ENCODE measurements at places on chromosomes 2 and 18.

DNA sequence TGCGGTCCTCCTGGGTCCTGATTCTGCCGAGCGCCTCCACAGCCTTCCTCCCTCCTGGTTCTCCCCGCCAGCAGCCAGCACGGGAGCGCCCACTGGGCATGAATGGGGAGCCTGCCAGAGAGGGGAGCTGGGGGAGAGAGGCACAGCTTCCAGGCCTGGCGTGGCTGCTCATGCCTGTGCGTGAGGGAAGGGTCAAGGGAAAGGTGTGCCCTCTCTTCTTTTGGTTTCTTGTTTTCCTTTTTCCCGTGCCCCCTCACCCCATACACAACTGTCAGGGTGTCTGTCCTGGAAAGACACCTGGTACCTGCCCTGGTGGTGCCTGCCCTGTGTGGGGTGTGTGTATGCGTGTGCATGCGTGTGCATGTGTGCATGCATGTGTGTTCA, 4.7 kb upstream of the NEURL3 start:
- no peak for DNase-seq

DNA sequence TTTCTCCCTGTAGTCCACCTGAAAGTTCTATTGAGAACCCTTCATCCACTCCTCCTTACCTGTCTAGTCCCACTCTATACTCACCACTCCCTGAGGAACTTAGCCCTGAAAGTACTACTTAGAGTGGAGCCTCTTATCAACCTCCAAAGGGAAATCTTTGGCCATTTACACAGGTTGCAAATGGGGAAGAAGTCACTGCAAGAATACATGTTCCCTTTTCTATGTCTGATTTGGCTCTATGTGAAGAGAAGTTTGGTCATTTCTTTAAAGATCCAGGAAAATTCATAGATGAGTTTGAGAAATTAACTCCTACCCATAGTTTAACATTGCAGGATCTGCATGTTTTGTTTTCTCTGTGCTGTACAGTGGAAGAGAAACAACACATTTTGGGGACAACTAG, 22.9 kb upstream of the MGAT4A start:
- DNase-seq = no peak

GRCh38 chr18:13574355-13574754, 152.0 kb downstream of the FAM210A start:
- DNase-seq = no peak

- no peak for DNase-seq
Measured at GRCh38 chr2:85419009-85419675, 628 bp downstream of the SH2D6 start.
